ENCODE measurements at places on chromosomes 12 and 14.

DNA sequence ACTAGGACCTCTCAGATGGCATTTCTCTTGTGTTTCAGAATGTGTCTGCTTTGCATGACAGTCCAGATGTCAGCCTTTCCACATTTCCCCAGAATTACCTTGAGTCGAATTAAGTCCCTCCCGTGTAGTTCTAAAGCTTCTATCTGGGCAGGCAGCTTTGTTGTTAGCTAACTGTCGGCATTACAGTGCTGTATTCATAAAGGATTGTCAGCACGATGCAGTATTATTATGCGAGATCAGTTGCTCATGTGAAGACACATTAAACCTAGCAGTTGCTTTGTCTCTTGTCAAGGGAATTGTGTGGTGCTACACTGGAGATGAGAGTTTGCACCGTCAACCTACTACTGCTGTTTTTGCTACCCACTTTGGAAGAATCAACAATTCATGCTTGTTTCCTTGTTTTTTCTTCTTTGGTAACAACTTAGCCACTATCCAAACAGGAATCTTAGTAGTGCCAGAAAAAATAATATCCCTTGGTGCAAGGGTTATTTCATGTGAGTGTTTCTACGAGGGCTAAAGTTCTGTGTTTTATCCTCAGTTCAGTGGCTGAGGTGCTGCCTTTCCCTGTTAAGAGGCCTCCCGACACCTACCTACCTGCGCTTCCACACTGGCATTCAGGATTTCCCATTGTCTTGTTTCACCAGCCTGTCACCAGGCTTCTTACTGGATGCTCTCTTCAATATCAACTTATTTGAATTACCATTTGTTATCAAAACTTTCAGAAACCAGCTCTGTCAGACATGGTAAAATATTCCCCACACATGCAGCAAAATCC, 297.9 kb upstream of the G2E3 start:
- no peak for DNase-seq

DNA sequence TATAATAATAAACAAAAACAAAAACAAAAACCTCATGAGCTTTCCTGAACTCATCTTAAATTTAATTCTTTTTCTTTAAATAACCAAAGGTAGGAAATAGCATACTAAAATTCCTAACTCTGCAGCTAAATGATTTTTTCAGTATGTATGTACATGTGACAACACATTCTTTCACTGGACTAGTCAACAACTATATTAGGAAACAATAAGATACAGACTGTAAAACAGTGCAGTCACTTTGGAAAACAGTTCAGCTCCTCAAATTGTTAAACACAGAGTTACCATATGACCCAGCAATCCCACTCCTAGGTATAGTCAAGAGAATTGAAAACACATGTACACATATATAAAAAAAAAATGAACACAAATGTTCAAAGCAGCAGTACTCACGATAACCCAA, 64.7 kb downstream of the SPPL3 start:
- DNase-seq, result no peak

GRCh38 chr12:119826661-119827445, 50.3 kb downstream of the CIT start:
- DNase-seq, result no peak

DNA sequence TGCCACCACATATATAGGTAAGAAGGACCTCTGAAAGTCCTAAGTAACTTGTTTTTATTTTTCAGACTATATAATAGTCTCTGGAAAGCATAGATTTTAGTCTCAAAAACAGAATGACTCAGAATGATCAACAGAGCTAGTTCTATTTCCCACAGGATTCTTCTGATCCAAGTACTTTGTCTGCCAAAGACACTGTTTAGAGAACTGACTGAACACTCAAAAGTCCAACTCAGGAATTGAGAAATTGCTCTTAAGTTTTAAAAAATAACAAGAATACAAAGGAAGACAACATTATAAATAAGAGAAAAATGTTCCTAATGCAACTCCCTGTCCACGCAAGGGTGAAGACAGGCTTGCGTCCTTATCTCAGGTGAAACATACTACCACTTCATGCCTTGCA, 29.0 kb downstream of the LGMN start:
- DNase-seq, result no peak

DNA sequence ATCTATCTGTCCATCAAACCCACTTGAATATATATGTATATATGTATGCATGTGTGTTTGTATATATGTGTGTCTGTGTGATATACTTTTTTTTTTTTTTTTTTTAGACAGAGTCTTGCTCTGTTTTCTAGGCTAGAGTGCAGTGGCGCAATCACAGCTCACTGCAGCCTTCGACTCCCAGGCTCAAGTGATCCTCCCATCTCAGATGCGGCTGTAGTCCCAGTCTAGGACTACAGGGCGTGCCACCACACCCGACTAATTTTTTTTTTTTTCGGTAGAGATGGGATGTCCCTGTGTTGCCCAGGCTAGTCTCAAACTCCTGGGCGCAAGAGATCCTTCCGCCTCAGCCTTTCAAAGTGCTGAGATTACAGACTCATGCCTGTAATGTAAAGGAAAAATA, 13.0 kb upstream of the APOBEC1 start:
- DNase-seq, result no peak

DNA sequence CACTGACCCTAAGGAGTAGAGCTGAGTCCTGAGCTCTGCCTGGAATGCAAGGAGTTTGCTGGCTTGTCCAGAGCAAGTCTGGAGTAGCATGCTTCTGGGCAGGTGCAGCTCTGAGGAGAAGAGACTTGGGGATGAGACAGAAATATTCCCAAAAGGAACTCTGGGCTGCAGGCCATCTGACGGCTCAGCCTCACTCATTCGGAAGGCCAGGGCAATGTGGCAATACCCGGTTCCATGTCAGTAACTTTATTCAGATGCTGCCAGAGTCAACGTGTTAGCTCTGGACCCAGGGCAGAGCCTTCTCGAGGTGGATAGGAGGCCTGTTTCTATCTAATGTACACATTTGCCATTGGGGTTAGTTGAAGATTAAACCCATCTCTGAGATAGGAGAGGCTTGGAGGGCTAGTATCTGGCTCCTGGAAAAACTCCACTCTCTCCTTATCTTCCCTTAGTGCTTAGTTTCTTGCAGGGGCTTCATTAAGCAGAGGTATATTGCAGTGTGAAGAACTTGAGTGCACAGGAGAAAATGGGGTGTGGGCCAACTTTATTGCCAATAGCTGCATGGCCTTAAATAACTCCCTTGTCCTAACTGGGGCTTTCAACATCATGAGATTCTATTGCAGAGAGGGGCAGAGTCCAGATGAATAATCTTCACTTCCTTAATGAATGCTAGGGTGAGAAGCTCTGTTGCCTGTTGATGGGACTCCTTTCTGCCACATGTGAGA, 65.6 kb downstream of the NTF3 start:
- no peak for DNase-seq
